Stimulated activated CD8-positive, alpha-beta memory T cell treated with anti-CD3 and anti-CD28 coated beads, Interleukin-4, amount 100 ng/mL, for 1 hour (primary cell): ENCODE measurements at places on chromosomes 2 and 18.

- no peak for DNase-seq
Observed at GRCh38 chr2:43024515-43025011, 201.8 kb downstream of the ZFP36L2 start.

DNA sequence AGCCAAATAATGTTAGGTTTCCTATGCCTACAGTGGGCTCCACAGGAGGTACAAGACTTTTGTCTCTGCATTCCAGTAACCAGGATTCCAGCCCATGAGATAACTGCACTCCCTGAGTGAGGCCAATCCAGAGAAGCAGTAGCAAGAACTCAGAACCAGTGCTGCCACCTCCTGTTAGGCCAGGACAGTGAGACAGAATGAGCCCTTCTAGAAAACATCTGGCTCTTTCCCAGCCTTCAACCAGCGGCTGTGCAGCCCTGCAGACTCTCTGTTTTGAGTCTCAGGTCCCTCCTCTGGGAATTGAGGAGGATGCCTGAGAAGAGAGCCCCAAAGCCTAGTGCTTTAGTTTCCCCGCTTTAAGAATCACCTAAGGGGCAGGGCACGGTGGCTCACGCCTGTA lies 44.2 kb downstream of the ARID5A start:
- DNase-seq: no peak

- DNase-seq: no peak
Observed at GRCh38 chr2:216478151-216478550, 20.5 kb upstream of the RPL37A start.

GRCh38 chr2:214836568-214836967 lies 27.1 kb upstream of the BARD1 start:
- DNase-seq: no peak

DNA sequence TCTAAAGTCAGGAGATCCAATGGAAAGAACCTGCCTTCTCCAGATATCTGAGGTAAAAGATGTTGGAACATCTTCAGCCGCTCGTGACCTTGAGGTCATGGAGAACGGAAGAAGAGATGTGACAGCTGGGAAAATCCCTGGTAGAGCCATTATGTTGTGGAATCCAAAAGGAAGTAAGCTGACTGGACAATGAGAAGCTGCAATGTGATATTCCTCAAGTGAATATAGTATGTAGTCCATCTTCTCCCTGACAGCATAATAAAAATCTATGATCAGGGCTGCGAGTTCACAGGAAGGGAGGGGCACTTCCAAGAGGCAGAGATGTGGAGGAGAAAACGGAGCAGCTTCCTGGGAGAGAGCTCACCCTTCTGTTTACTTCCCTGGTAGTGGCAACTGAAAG lies 201.0 kb upstream of the SP5 start:
- no peak for DNase-seq

GRCh38 chr2:150357770-150358467 lies 129.5 kb downstream of the RND3 start:
- DNase-seq: no peak

DNA sequence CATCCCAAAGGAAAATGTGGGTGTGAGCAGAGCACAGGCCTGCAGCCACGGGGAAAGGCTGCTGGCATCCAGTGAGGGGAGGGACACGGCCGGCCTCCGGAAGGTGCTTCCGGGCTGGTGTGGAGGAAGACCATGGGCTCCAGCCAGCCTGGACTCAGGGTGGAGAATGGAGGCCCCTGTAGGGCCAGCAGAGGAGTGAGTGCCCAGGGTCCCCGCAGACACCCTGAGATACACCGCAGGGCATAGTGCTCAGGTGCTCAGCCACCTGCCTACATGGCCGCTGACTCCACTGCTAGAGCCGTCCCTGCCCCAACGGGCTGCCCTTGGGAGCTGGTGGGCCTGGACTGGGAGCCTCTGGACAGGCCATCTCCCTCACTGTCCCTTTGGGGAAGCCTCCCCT lies 28.5 kb upstream of the SNTG2 start:
- no peak for DNase-seq

DNA sequence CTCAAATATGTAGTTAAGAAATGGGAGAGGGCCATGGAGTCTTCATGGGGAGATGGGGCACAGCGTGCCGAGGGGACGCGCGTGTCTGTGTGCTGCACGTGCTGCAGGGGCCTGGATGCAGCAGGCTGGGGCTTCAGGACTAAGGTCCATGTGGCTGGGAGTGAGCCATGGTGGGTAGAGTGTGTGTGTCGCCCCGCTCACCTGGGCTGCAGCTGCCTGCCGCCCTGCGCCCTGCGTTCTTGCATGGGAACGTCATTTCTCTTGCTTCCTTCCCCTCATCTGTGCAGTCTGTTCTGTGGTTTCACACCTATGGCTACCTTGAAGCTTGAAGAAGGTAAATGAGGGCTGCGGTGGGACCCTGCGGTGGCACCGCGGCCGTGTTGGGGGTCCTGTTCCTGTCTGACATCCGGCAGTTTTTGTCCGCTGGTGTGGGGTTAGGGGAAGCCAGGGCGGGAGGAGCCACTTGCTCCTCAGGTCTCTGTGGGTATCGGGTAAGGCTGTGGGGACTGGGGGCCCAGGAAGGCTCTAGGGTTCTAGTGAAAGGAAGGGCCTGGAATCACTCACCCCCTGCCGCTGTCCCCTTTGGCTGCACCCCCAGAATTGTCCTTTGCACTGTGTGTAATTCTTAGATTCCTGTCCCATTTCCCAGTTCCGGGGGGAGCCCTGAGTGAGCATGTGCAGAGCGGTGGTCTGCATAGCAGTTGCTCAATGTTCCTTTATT lies 54.1 kb upstream of the HS6ST1 start:
- DNase-seq: no peak

GRCh38 chr2:179268277-179268925 lies 3.8 kb upstream of the SESTD1 start:
- no peak for DNase-seq

GRCh38 chr2:100834221-100834620 lies 14.3 kb downstream of the NPAS2 start:
- no peak for DNase-seq

DNA sequence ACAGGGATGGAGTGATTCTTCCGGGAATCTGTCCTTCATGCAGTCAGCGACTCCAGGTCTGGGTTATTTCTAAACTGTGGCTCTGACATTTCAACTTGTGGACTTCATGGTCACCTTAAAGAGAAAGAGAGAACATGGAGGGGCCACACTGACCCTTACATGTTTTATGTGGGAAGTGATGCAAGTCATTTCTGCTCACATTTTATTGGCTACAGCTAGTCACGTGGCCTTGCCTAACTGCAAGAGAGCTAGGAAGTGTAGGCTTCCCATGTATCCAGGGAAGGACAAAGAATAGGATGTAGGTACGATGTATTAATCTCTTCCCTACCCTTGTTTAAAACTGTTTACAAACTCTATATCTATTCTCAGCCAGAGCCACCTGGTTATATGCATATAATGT lies 30.3 kb upstream of the AFTPH start:
- DNase-seq: no peak

DNA sequence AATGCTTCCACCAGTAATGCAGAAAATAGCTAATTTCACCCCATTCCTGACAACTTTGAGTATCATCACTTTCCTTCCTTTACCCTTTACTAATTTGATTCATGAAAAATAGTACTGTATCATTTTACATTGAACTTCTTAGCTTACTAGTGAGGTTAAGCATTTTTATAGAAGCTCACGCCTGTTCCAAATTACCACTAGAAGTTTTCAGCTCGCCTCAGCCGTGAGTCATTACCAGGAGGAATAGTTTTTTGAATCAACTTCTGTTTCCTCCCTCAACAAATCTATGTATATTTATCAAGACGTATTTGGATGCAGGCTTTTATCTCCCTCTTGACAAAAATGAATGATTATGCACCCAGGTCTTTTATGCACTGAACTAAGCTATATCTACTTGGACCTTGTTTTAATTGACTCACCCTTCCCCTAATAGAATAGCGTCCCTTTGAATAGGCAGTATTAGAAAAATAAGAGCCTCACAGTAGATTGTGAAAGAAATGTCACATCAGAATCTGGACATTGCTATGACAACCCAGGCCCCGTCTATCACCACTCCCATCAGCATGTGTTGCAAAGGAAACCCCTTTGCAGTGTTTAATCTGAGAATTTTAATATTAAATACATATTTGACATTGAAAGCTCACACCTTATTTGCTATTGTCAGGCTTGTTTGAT lies 207.4 kb upstream of the NRP2 start:
- no peak for DNase-seq

DNA sequence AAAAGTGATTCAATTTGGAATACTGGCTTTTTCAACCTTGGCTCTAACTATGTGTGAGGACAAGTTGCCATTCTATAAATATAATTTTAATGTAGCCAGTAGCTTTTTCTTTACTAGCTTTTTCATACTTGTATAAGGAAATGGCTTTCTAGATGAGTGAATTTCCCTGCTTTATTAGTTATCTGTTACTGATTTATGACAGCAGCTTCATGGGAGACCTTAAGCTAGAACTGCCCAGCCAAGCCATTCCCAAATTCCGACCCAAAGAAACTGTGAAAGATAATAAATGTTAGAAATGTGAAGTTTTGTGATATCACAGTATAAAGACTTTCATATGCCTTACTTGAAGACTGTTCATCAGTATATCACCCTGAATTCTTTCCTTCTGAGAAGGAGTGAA lies 32.3 kb downstream of the BABAM2 start:
- DNase-seq: no peak

DNA sequence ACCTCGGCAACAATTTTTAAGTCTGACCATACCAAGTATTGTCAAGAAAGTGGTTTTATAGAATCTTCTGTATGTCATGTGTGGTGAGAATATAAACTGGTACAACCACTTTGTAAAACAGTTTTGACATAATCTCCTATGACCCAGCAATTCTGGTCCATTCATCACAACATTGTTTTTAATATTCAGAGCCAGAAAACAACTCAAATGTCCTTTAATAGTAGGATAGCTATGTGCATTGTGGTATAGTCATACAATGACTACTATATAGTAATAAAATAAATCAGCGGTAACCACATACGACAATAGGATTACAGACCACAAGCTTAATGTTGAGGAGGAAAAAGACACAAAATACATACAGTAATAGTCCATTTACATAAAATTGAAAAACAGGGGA lies 175.2 kb upstream of the SPATS2L start:
- DNase-seq: no peak

GRCh38 chr2:236568068-236568921 lies 1.3 kb upstream of the ACKR3 start:
- no peak for DNase-seq

DNA sequence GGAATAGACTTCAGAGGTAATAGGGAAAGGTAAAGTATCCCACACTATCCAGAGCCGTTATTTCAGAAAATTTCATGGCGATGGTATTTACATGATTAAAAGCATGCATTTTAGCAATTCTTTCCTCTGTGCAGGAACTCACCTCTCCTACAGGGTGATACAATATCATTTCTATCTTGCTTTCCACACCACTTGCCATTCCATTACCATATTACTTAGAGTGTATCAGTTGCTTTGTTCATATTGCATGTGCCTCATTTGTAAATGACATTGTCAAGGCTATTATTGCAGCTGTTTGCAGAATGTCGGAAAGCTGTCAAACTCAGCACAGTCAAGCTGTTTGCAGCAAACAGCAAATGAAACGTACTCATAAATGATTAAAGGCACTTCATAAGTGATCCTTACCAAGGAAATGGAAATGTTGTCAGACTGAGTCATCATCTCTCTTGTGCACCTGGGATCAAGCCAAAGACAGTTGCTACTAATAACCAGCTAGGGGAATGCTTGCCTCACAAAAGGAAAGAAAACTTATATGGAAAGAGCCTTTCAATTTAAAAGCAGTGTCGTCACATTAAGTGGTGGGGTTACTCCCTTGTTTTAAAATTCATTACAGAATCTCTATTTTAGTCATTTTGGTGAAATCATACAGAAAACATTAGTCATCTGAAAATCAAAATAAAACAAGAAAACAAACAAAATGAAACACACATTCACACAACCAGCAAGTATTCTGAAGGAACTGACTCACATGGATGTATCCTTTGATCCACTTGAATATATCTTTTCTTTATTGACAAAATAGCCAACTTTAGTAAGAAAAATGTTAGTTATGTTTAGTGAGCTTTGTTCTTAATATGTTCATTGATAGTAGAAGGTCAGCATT lies 1064.1 kb upstream of the CNTNAP5 start:
- no peak for DNase-seq

GRCh38 chr2:239692362-239692851 lies 291.6 kb upstream of the HDAC4 start:
- no peak for DNase-seq
